ENCODE measurements at places on chromosomes 12 and 14. TPM values are rescaled to one million over a fixed set of nuclear protein-coding genes. Genes with fewer than 3 reads are reported as not detected.

DNA sequence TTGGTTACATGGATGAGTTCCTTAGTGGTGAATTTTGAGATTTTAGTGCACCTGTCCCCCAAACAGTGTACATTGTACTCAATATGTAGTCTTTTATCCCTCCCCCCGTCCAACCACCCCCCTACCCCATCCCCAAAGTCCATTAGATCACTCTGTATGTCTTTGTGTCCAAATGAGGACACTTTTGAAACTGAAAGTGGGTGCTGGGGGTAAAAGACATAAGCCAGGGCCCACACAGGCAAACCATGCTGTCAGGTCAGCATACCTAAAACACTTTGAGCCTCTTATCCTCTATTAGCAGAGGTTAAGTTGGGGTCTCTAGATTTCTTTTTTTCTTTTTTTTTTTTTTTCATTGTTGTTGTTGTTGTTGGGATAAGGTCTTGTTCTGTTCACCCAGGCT, 31.3 kb upstream of the KICS2 start:
- no peaks in the 10 kb centered on the region for H3K27me3 ChIP-seq
- H3K4me1 ChIP-seq: no peaks in the 10 kb centered on the region
- H3K27ac ChIP-seq: no peak overlapping the region
- no peak overlapping the region for H3K4me3 ChIP-seq
- no peak for DNase-seq
- H3K36me3 ChIP-seq: no peaks in the 10 kb centered on the region

- no peak overlapping the region for H3K27ac ChIP-seq
- H3K27me3 ChIP-seq: no peaks in the 10 kb centered on the region
- no peaks in the 10 kb centered on the region for H3K36me3 ChIP-seq
- no peak for DNase-seq
- H3K4me3 ChIP-seq: no peak overlapping the region
Observed at GRCh38 chr12:67096533-67097318, 172.4 kb upstream of the CAND1 start.

DNA sequence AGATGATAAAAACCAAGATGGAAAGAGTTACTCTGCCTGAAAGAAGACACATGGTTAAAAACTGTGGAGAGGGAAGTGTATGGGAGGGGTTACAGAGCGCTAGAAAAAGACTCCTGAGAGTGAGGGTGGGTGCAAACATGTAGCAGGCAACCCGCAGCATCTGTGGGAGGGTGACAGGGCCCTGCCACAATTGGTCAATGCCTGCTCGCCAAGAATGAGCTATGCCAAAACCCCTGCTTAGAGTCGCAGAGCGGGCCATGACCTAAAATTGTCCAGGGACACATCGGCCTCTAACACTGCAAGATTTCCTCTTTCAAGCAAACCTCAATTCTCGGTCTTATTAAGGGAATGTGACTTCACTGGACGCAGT, 700 bp downstream of the PRKAG1 start:
- peak overlapping the region; percentile 96 for H3K27ac ChIP-seq
- peaks cover 26% of the 10 kb centered on the region for H3K36me3 ChIP-seq
- H3K27me3 ChIP-seq: no peaks in the 10 kb centered on the region
- DNase-seq: peak; percentile 57

GRCh38 chr14:85442996-85443395, 86.9 kb upstream of the FLRT2 start:
- no peaks in the 10 kb centered on the region for H3K4me1 ChIP-seq
- DNase-seq: no peak
- no peaks in the 10 kb centered on the region for H3K36me3 ChIP-seq
- H3K27me3 ChIP-seq: no peaks in the 10 kb centered on the region

GRCh38 chr12:132185705-132186104, 41.4 kb downstream of the NOC4L start:
- H3K27ac ChIP-seq: no peak overlapping the region
- DNase-seq: no peak
- H3K36me3 ChIP-seq: no peaks in the 10 kb centered on the region
- H3K4me1 ChIP-seq: peaks cover 4% of the 10 kb centered on the region

DNA sequence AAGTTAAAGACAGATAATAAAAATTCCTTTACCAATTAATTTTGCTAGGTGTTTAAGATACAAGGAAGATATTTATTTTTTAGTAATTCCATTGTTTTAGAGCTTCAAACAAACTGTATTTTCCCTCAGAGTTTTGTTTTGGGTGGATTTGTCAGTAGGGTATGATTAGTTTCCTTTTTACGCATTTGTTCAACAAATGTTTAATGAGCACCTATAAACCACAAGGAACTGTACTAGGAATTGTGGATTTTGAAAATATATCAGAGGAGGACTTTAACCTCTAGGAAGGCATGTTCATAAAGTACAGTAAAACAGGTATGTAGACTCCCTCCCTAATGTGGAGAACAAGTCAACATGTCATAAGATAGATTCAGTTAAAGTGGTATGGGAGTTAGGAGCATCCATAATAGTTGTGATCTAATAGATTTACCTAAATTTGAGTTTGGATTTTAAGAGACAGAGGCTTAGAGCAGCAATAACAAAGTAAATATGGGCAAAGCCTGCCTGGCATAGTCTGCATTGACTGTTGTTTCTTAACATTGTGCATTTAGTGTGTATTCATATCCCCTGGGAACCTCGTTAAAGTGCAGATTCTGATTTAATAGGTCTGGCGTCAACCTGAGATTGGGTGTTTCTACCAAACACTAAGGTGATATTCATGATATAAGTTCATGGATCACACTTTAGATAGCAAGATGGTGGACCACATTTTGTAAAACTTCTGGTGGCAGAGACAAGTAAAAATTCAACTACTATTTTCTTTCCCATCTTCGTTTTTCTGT, 232.0 kb downstream of the ERC1 start:
- no peak for DNase-seq
- H3K27me3 ChIP-seq: no peaks in the 10 kb centered on the region
- H3K36me3 ChIP-seq: no peaks in the 10 kb centered on the region
- H3K4me1 ChIP-seq: peaks cover 27% of the 10 kb centered on the region
- H3K4me3 ChIP-seq: no peak overlapping the region

- no peak overlapping the region for H3K4me3 ChIP-seq
- H3K4me1 ChIP-seq: peaks cover 4% of the 10 kb centered on the region
- H3K36me3 ChIP-seq: no peaks in the 10 kb centered on the region
- no peak for DNase-seq
Observed at GRCh38 chr12:32302218-32303173, 96.9 kb upstream of the FGD4 start.

DNA sequence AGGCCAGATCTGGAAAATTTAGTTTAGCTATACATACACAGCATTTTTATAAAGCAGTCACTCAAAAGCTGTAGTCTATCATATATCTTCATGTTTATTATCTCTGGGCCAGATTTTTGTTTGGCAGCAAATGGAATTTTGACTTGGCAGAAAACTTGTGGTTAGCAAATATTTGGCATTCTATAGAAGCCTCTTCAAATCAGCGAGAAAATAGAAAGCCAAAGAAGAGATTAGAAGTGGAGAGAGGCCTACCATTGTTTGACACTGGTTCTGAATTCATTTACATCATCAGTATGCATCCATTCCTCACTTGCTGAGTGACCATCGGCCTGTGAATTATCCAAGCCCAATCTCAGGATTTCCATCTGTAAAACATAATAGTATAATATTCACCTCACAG, 1077.6 kb downstream of the GALC start:
- DNase-seq: no peak
- H3K27me3 ChIP-seq: no peaks in the 10 kb centered on the region
- no peaks in the 10 kb centered on the region for H3K4me1 ChIP-seq
- H3K4me3 ChIP-seq: no peak overlapping the region
- H3K27ac ChIP-seq: no peak overlapping the region

- no peak for DNase-seq
- no peaks in the 10 kb centered on the region for H3K4me1 ChIP-seq
- H3K27me3 ChIP-seq: no peaks in the 10 kb centered on the region
- no peak overlapping the region for H3K4me3 ChIP-seq
- no peaks in the 10 kb centered on the region for H3K36me3 ChIP-seq
Observed at GRCh38 chr12:80217011-80217535, 117.7 kb downstream of the OTOGL start.

GRCh38 chr14:45254771-45255170, 1.8 kb upstream of the MIS18BP1 start:
- no peak overlapping the region for H3K27ac ChIP-seq
- no peak overlapping the region for H3K4me3 ChIP-seq
- H3K4me1 ChIP-seq: peaks cover 18% of the 10 kb centered on the region
- no peaks in the 10 kb centered on the region for H3K27me3 ChIP-seq

DNA sequence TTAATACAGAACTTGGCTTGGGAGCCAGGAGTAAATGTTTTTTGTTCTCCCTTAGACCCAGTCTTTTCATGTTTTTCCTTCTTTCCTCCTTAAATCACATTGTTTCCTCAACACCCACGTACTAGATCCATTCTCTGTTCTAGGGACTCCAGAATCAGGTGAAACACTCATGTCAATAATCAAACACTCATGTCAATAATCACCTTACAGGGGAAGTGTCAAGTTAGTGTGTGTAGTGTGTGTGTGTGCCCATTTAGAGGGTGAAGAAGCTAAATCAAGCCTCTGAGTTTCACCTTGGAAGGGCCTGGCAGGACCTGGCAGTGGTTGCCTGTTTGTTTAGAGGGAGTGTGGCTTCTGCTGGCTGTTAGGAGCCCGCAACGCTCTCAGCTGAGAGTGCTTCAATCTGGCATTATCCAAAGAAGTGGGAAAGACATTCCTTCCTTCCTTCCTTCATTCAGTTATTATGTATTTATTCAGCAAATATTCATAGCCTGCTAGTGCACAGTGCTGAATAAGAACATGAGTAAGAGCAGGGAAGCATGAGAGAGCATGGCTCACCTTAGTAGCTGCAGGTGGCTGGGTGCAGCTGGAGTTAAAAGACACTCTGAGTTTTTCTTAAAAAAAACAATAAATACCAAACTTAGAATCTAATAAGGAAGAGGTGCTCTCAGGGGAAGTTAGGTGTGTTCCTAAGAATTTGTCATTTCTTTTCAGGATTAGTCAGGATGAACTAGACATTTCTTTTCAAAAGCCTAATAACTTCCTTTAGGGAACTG, 17.6 kb upstream of the EID3 start:
- H3K4me3 ChIP-seq: peak overlapping the region; percentile 82
- no peak for DNase-seq
- H3K27me3 ChIP-seq: no peaks in the 10 kb centered on the region
- H3K27ac ChIP-seq: peak overlapping the region; percentile 90
- no peaks in the 10 kb centered on the region for H3K4me1 ChIP-seq

GRCh38 chr14:51954657-51955056, 34.7 kb upstream of the RTRAF start:
- no peaks in the 10 kb centered on the region for H3K4me1 ChIP-seq
- no peak overlapping the region for H3K27ac ChIP-seq
- H3K4me3 ChIP-seq: no peak overlapping the region

- no peaks in the 10 kb centered on the region for H3K36me3 ChIP-seq
- no peak overlapping the region for H3K4me3 ChIP-seq
- H3K27me3 ChIP-seq: no peaks in the 10 kb centered on the region
Observed at GRCh38 chr14:43735932-43736331, 771.2 kb downstream of the FSCB start.

- no peaks in the 10 kb centered on the region for H3K36me3 ChIP-seq
- DNase-seq: no peak
- no peak overlapping the region for H3K4me3 ChIP-seq
- no peaks in the 10 kb centered on the region for H3K4me1 ChIP-seq
- no peaks in the 10 kb centered on the region for H3K27me3 ChIP-seq
Observed at GRCh38 chr12:90013409-90013808, 304.8 kb upstream of the ATP2B1 start.

- H3K4me1 ChIP-seq: no peaks in the 10 kb centered on the region
- H3K27me3 ChIP-seq: no peaks in the 10 kb centered on the region
- no peak for DNase-seq
- H3K36me3 ChIP-seq: no peaks in the 10 kb centered on the region
Observed at GRCh38 chr12:7864601-7865150, 8.0 kb downstream of the SLC2A14 start.

- H3K27me3 ChIP-seq: no peaks in the 10 kb centered on the region
- no peak overlapping the region for H3K27ac ChIP-seq
- no peak overlapping the region for H3K4me3 ChIP-seq
- DNase-seq: no peak
Observed at GRCh38 chr12:10115890-10116289, 14.1 kb downstream of the CLEC7A start.

DNA sequence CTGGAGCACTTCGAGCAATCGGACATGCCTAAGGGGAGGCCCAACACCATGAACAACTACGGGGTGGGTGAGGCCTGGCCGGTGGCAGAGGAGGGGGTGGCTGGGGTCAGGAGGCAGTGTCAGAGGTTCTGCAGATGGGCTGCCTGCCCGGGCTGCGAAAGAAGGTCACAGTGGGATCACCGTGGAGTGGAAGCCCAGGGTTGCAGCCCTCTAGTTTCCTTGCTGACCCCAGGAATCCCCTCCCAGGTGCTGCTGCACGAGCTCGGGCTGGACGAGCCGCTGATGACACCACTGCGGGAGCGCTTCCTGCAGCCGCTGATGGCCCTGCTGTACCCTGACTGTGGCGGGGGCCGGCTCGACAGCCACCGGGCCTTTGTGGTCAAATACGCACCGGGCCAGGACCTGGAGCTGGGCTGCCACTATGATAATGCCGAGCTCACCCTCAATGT, 1.9 kb upstream of the ARL6IP4 start:
- DNase-seq: no peak
- H3K27ac ChIP-seq: no peak overlapping the region
- peaks cover 28% of the 10 kb centered on the region for H3K36me3 ChIP-seq
- H3K4me3 ChIP-seq: no peak overlapping the region

DNA sequence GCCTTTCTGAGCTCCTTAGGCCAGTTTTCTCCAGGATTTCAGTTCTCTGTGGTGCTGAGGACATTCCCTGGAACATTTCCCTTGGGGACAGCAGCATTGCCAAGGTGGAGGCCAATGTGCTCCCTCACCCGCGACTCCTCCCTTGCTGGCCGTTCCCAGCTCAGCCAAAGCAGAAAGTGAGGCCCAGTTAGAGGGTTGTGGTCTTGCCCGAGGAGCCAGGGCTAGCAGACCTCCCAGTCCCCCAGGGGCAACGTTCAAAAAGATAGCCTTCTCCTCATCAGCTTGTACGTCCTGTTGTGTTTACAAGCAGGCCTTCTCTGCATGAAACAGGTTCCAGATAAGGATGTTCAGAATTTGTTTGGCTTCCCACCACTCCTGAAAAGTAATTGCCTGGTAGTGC, 78.4 kb downstream of the SSPN start:
- H3K27ac ChIP-seq: peak overlapping the region; percentile 88
- H3K4me3 ChIP-seq: no peak overlapping the region
- no peaks in the 10 kb centered on the region for H3K36me3 ChIP-seq
- H3K4me1 ChIP-seq: peaks cover 50% of the 10 kb centered on the region
- no peak for DNase-seq
- no peaks in the 10 kb centered on the region for H3K27me3 ChIP-seq

- H3K36me3 ChIP-seq: no peaks in the 10 kb centered on the region
- no peak within 1 kb of the TSS for H3K4me3 ChIP-seq
- no peak within 1 kb of the TSS for H3K27ac ChIP-seq
Observed at GRCh38 chr12:113471619-113472171, at the start of gene LHX5. TSS of gene LHX5 (minus strand) at chr12:113471871. CDS start at chr12:113471498, 373 bp downstream.

GLIPR1 gene
- 11.7 TPM for total RNA-seq

TMEM179 gene
- total RNA-seq: not detected

KRR1 gene
- total RNA-seq: 16.4 TPM

TMCC3 gene
- 8.2 TPM for total RNA-seq

CLEC2D gene
- 1.6 TPM for total RNA-seq

DLGAP5 gene
- 0.79 TPM for total RNA-seq

KCNH3 gene
- 0.40 TPM for total RNA-seq

JAG2 gene
- total RNA-seq: 20.4 TPM

GATC gene
- total RNA-seq: 10.6 TPM

IQSEC3 gene
- 0.50 TPM for total RNA-seq

FGF23 gene
- total RNA-seq: not detected

SOAT2 gene
- not detected for total RNA-seq
